ENCODE measurements at places on chromosomes 5 and 9.

DNA sequence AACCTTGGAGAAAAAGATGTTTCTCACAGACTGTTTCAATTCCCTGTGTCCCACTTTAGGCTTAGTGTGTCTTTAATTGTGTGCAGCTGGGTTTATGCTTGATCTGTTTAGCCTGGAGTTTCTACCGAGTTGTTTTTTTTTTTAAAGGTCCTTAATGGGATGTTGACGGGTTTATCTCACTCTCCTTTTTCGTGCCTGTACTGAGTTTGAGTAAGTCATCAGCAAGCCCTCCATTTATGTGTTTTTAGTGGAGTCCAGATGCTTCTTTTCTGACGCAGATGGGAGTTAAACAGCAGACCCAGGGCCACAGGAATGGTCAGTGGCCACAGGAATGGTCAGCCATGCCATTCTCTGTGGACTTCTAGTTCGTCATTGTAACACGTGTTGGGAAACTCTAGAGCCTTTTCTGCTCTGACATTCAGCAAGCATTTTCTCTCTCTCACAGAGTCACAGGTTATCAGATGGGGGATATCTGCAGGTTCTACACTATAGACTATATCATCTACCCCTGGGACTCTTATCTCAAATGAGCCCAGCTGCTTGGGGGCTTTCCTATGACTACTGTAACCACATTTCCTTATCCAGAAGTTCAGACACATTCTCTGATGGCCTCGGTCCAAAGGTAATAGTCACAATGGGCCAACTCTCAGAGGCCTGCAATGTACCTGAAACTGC is 190.5 kb downstream of the TTLL11 start:
- no peak for DNase-seq

DNA sequence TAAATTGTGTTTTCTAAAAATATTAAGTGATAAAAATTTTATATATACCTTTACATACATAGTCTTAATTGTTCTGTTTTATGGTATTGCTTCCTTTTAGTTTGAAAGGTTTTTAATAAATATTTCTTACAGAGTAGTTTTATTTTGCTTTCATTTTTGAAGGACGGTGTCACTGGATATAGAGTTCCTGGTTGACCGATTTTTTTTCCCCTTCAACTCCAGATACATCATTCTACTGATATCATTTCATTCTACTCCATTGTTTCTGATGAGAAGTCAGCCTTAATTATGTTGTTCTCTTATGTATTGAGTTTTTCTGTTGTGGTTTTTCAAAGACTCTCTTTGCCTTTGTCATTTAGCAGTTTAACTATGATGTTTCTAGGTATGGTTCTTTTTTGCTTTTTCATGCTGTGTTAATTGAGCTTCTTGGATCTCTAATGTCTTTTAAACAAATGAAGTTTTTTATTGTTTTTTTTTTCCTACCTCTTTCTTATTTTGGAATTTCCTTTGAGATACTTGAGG is 30.4 kb downstream of the MTREX start:
- no peak for DNase-seq

- no peak for DNase-seq
These were observed 4.3 kb downstream of the PRRC2B start for GRCh38 chr9:131398204-131398603.

- no peak for DNase-seq
These were observed 308.4 kb downstream of the PDE4D start for GRCh38 chr5:59584858-59585846.

DNA sequence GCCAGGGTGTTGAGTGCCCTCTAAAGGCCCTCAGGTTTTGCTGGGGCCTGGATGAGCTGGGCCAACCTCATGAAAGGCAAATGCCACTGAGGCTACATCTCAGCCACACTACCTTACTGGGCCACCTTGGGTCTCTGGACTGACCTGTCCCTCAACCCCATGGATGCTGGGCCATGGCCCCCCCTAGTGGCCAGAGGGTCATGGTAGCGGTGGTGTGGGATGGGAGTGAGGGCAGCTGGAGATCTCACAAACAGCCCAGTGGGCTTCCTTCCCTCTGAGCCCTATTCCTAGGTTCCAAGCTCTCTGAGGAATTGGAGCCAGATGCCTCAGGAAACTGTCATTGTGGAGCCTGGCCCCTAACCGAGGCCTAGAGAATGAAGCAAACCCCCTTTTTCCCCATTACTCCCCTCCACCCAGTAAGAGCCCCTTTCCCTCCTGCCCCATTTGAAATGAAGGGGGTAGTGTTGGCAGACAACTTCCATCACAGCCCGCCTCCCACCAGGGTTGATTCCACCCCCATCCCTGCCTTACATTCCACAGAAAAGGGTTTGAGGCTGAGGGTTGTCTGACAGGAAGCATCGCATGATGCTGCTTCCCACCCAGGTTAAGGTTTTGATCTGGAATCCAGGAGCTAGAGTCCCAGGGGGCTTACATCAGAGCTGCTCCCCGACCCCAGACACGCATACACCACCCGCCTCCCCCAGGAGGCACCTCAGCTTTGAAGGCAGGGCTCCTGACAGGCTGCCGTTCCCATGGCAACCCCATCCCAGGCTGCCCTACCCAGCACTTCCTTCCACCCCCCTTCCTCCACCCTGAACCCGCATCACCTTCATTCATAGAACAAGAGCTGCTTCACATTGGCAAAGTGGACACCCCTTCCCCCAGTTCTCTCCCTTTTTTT is 63.9 kb downstream of the PCDH1 start:
- DNase-seq: peak; percentile 11

- DNase-seq: no peak
These were observed 37.7 kb downstream of the FAM13B start for GRCh38 chr5:137995077-137995748.

DNA sequence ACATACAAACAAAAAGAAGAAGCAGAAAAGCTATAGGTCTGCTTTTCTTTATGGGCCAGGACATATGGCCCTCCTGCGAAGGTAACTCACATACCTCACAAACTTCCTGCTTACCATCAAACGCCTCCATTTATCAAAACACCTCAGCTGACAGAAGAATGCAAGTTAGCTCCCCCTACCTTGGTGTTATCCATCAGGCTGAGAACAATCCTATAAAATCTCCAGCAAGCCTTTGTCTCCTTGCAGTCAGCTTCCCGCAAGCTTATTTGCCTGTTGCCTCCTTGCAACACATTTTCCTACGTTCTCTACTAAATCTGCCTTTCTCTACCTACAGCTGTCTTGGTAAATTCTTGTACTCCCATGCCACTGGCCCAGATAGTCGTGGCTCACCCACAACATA is 22.7 kb upstream of the PCA3 start:
- no peak for DNase-seq

- no peak for DNase-seq
These were observed 64.9 kb downstream of the MARCHF3 start for GRCh38 chr5:126965487-126965886.
